Astrocyte of the spinal cord (primary cell): ENCODE measurements at places on chromosomes 7 and 10.

DNA sequence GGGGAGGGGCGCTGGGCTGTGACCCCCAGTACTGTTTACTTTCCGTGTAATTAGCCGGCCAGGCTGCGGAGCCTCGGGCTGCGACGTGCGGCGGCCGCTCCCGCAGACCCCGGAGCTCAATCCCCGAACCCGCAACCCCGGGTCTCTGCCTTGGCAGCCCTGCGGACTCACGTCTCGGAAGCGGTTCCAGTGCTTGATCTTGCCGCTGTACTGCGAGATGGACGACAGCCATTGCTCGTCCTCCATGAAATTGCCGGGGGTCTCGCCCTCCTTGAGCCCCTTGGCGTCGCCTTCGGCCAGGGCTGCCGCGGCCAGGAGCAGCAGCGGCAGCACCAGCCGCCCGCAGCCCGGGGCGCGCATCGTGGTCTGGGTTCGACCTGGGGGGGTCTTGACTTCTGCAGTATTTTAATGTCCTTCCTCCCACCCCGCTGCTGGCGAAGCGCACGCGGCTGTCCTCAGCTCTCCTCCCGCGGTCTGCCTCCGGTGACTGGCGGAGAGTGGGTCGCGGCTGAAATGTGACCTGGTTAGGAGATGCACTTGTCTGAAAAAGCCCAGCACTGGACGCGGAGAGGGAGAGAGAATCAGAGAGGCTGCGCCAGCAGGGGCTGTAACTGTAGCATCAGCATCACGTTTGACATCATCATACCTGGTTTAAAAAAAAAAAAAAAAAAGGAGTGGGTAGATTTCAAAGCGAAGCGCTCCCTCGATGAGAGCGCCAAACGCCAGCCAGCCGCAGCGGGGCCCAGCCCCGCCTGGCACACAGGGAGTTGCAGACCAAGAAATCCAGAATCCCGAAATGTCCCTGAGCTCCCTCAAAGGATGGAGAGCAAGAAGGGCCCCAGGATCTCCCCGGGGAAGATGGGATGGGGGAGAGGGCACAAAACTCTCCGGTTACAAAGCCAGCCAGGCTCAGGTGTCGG, at the start of gene SPOCK2:
TSS of gene SPOCK2 (minus strand) at position 583 of the 920 bp plus-strand sequence. CDS start at position 360, 223 bp downstream.
- peak; percentile 9 for DNase-seq

DNA sequence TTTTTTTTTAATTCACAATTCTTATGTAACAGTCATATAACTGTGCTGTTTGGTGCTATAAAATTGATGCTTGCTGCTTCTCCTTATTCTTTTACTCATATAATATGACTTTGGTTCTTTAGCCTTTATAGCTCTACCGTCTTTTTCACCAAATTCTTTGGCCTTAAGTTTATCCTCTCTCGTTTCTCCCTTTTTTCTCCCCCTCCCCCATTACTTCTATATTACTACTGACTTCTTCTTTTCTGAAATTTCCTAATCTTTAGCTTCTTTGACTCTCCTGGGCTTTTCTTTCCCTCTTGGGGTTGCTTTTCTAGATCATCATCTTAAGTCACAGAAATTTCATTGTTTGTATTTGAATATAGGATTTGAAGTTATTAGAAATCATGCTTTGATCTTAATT, 3.8 kb downstream of the BCCIP start:
- DNase-seq: no peak

GRCh38 chr10:44998146-44998631, 2.5 kb upstream of the ZNF22 start:
- peak; percentile 27 for DNase-seq

DNA sequence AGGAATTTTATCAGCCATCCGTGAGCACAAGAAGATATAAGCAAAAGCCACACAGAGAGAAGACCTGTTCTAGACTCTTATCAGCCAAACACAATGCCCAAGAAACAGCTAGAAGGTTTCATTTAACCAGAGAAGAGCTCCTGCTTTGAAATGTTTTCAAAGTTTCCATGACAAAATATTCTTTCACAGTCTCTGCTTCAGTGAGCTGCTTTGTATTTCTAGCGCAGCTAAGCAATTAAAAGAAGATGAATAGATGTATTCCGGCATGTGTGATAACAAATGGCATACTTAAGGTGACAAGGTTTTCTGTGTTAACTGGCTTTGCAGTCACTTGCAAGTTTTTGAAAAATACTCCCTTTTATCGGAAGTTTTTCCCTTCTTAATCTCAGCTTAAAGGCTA, 78.9 kb upstream of the NXPH1 start:
- DNase-seq: no peak

DNA sequence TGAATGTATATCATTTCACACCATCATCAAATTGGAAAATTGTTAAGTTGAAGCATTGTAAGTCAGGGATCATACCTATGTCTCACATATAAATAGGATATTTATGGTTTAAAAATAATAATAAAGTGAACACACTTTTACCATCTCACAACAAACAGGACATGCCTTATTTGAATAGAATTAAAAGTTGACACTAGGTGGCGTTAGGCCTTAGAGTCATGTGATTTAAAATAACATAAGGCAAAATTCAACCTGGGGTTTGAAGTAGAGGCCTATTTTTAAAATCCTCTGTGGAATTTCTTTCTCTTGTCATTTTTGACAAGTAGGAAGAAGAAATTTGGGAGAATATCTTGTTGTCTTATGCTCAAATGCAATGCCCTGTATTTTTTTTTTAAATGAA, 184.7 kb upstream of the PCDH15 start:
- peak; percentile 10 for DNase-seq

DNA sequence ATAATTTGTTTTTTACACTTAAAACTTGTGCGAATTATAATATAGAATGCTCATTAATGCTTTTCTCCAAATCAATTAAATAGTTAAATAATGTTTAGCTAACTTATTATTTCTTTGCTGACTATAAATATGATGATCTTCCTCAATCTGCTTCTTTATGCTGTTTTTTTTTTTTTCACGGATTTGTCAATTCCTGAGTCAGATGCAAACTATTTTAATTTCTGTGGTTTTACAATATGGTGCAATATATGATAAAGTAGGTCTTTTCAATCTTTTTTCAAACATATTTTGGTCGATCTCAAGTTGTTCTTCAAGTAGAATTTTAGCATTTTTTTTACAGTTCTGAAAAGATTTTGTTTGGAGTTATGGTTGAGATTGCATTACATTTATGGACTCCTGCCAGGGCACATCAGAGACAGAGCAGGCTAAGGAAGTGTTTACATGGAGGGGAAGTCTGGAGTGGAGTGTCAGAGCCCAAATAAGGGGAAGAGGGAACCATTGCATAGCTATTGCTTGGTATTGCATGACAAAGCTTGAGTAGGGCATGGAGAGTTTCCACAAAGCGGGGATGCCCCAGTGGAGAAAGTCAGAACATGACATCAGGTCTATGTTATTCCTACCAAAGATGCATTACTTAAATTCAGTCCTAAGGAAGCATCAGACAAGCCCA, 204.4 kb downstream of the OTUD1 start:
- DNase-seq: no peak

GRCh38 chr7:39721919-39722597, 98.7 kb downstream of the RALA start:
- no peak for DNase-seq

- peak; percentile 9 for DNase-seq
Measured at GRCh38 chr10:96556003-96556402, 30.8 kb downstream of the TM9SF3 start.

DNA sequence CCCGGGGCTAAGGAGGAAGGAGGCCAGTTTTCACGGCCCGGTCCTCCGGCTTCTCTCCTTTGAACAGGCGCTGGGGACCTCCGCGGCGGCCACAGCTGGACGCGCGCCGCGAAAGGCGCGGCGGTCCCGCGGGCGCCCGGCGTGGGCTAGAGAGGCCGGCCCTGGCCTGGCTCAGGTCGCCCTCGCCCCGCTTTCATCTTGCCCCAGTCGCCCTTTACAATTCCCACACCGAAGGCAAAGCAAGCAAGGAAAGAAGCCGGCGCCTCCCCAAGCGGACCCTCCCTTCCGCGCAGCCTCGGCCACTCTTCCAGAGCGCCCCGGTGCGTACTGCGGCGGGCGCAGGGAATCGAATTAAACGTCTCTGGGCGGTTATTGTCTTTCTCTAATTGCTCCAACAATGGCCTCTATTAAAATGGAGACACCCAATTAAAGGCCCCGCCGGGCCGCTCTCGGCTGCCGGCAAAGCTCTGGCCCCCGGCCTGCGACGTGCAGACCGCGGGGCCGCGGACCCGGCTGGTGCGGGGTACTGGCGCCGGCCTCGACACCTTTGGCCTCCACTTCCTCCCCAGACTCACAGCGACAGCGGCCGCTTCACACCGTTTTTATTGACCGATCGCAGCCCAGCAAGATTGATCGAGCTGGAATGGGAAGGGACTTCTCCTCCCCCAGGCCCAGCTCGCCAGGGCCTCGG, 4.5 kb upstream of the GATA3 start:
- no peak for DNase-seq

GRCh38 chr10:51547941-51548340, 151.5 kb downstream of the CSTF2T start:
- no peak for DNase-seq

- no peak for DNase-seq
Measured at GRCh38 chr10:133062085-133062484, 25.6 kb upstream of the ADGRA1 start.

DNA sequence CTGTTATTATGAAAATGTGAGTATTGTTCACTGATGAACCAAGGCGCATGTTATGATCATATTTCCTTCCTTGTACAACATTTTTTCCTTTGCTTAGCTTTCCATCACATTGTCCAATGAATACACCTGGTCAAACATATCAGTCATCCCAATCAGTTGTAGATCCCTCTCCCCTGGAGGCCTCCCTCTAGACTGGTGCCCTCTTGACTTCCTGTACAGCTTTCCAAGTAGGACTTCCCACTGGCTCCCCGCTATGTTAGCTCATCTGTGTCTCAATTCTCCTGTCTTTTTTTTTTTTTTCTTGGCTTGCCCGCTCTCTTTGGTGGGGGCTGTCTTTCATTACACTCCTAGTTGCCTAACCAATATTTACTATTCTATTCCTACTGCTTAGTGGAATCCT, 214.2 kb upstream of the NPY start:
- no peak for DNase-seq

DNA sequence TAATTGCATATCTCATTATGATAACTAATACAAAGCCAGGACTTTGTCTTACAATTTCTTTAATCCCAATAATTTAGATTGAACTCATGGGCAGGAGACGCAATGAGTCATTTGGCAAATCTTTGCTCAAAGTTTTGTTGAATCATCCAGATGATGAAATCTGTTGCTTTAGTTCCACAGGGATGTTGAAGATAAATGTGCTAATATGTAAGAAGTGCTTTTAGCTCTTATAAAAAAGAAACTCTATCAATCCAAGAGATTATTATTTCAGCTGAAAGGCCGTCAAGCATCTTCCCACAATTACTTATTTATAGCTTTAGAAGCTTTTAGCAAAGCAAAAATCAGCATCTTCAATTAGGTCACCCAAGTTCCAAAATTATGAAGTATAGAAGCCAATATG, 36.8 kb upstream of the ANK3 start:
- DNase-seq: peak; percentile 93

GRCh38 chr7:88239852-88240251, 20.0 kb upstream of the SRI start:
- DNase-seq: no peak

DNA sequence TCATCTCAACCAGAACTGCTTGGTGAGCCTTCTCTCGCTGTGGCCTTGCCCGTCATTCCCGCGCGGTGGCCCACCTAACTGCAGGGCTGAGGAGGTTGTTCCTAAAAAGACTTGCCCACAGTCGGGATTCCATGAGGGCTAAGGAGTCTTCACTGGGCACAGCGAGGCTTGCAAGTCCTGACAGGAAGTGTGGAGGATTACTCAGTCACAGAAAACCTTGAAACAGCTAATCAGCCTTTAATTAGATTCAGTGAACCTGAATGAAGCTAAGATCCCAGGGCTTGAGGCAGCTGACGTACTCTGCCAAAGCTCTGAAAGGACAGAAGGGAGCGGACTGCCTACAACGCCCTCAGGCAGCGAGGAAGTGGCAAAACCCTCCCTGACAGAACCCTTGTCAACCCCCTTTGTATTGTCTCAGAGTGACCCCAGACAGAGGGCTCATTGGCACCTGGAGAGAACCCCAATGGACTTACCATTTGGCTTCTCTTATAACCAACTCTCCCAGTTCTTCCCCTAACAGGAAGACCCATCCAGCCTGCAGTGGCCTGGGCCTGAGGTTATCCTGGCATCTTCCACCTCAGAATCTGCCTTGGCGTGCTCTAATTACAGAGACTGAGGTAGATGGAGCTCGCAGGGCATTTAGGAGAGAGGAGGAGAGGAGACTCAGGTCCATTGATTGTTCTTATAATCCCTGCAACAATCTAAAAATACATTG, 2.5 kb upstream of the LAMB4 start:
- DNase-seq: peak; percentile 18

GRCh38 chr10:110857265-110858171, 14.2 kb upstream of the PDCD4 start:
- DNase-seq: no peak

DNA sequence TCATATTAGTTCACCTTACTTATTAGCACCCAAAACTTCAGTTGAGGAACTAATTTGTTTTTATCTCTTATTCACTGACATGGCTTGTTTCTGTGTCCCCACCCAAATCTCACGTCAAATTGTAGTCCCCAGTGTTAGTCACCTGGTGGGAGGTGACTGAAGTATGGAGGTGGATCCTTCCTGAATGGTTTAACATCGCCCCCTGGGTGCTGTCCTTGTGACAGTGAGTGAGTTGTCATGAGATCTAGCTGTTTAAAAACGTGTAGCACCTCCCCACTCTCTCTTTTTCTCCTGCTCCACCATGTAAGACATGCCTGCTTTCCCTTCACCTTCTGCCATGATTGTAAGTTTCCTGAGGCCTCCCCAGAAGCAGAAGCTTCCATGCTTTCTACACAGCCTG, 75.0 kb upstream of the HECTD2 start:
- no peak for DNase-seq

GRCh38 chr10:73848821-73849489, 25.4 kb downstream of the CAMK2G start:
- DNase-seq: peak; percentile 83

DNA sequence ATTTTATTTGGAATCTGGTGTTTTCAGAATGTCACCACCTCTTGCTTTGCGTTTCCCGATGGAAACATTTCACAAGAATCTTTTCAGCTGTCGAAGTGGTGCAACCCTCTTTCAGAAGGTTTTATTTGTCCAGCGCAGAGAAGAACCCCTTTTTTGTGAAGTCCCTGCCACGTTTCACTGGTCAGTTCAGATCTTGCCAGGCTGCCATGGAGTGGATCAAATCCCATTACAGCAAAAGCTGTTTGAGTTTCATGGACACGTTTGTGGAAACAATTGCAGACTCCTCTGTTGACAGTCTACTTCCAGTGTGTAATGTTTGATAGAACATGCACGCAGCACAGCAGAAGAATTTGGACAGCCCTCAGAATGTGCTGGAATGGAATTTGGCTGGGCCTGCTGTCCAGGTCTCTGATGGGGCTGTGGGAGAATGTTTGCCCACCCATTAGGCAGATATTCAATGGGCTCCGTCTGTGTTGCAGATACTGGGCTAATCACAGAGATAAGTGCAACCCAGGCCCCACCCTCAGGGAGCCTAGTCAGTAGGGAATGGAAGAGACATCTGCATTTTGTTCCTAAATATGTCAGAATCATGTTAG, 143.2 kb downstream of the GRK5 start:
- DNase-seq: peak; percentile 16

DNA sequence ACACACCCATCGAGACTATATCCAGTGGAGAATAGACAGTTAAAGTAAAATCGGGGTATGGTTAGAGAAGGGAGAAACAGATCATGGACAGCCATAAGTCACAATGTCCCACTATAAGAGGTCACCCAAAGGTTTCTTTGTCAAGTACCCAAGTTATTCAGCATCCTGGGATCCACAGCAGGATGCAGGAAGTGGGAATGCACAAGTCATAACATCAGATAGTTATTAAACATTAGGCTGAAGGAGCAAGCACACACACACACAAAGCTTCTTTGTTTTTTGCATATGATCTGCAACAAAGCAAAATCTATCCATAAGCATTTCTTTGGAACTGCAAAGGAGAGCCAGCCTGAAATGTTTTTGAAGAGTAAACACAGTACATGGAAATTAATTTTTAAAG, 111.6 kb downstream of the NOC3L start:
- DNase-seq: no peak
